ENCODE measurements at places on chromosomes 5 and 9.

DNA sequence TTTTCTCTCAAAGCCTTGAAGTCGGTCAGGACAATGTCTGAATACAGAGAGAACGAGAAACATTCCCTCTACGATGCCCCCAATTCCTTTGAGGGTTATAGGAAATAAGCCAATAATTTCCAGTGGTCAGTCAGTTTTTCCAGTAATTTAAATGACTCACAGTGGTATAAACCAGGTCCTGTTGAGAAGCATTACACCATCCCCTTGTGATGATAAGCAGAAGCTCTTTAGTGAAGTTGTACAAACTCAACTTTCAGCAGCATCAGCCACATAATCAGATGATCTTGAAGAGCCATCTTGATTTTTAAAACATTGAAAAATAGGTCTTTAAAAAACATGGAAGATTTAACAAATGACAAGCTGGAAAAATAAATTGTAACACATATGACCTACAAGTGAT, 173.9 kb upstream of the ZNF462 start:
- no peak overlapping the region for H3K27ac ChIP-seq
- H3K36me3 ChIP-seq: no peaks in the 10 kb centered on the region
- H3K27me3 ChIP-seq: no peaks in the 10 kb centered on the region
- DNase-seq: peak; percentile 18
- no peak overlapping the region for H3K4me3 ChIP-seq

DNA sequence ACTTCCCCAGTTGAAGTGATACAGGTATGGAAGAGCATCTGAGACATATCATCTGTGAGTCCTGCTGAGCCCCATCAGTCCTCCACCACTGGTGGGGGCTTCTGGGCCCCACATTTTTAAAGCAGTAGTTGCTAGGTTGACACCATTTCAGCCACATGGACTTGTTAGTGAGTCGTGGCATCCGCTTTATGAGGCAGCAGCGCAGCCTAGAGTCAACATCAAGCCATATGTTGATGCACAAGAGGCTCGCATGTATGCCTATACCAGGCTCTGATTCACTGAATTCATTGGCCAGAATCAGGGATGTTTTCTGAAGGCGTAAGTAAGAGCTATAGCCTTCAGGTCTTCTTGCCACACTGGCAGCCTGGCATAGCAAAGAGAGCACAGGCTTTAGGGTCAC, 26.8 kb downstream of the ZNF346 start:
- no peaks in the 10 kb centered on the region for H3K4me1 ChIP-seq
- H3K27ac ChIP-seq: no peak overlapping the region
- H3K4me3 ChIP-seq: no peak overlapping the region
- H3K27me3 ChIP-seq: no peaks in the 10 kb centered on the region

GRCh38 chr5:111129938-111130337, 37.8 kb downstream of the WDR36 start:
- H3K27ac ChIP-seq: no peak overlapping the region
- no peaks in the 10 kb centered on the region for H3K27me3 ChIP-seq
- H3K4me1 ChIP-seq: peaks cover 2% of the 10 kb centered on the region
- peak; percentile 33 for DNase-seq
- peaks cover 18% of the 10 kb centered on the region for H3K36me3 ChIP-seq
- H3K4me3 ChIP-seq: no peak overlapping the region

DNA sequence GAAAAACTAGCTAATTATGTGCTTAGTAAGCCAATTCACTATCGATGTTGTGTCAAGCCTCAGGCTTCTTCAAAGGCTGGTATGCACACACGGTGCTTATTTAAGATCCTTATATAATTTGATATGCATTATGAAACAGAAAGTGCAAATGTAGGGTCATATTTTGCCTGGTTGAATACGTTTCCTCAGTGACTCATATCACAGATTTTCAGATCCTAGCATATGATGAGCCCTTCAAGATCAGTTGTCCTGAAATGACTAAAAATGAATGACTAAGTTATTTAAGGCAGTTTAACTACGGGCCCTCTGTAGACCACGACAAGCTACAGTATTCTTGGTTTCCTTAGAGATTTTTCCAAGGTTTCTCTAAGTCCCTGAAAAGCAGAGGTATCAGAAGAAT, 778.3 kb downstream of the PRELID2 start:
- peak; percentile 12 for DNase-seq
- no peak overlapping the region for H3K4me3 ChIP-seq
- no peaks in the 10 kb centered on the region for H3K27me3 ChIP-seq
- no peak overlapping the region for H3K27ac ChIP-seq

GRCh38 chr5:119340597-119341218, 15.1 kb upstream of the TNFAIP8 start:
- no peaks in the 10 kb centered on the region for H3K36me3 ChIP-seq
- no peaks in the 10 kb centered on the region for H3K27me3 ChIP-seq
- H3K4me3 ChIP-seq: no peak overlapping the region
- peaks cover 20% of the 10 kb centered on the region for H3K4me1 ChIP-seq

- H3K27ac ChIP-seq: no peak overlapping the region
- DNase-seq: no peak
- H3K4me3 ChIP-seq: no peak overlapping the region
These were observed 55.1 kb upstream of the XPA start for GRCh38 chr9:97752274-97752673.

GRCh38 chr9:136514022-136514714, 31.3 kb upstream of the SEC16A start:
- no peaks in the 10 kb centered on the region for H3K27me3 ChIP-seq
- H3K27ac ChIP-seq: no peak overlapping the region
- no peak for DNase-seq
- H3K4me3 ChIP-seq: no peak overlapping the region
- H3K36me3 ChIP-seq: no peaks in the 10 kb centered on the region
- H3K4me1 ChIP-seq: no peaks in the 10 kb centered on the region

GRCh38 chr9:15426019-15426418, 3.3 kb downstream of the SNAPC3 start:
- H3K4me1 ChIP-seq: peaks cover 10% of the 10 kb centered on the region
- H3K27ac ChIP-seq: no peak overlapping the region
- DNase-seq: no peak
- no peak overlapping the region for H3K4me3 ChIP-seq
- peaks cover 22% of the 10 kb centered on the region for H3K36me3 ChIP-seq
- H3K27me3 ChIP-seq: no peaks in the 10 kb centered on the region

GRCh38 chr5:132486318-132487094, 4.1 kb downstream of the IRF1 start:
- no peaks in the 10 kb centered on the region for H3K27me3 ChIP-seq
- peaks cover 6% of the 10 kb centered on the region for H3K4me1 ChIP-seq
- peaks cover 27% of the 10 kb centered on the region for H3K36me3 ChIP-seq
- H3K27ac ChIP-seq: no peak overlapping the region
- DNase-seq: no peak
- no peak overlapping the region for H3K4me3 ChIP-seq

DNA sequence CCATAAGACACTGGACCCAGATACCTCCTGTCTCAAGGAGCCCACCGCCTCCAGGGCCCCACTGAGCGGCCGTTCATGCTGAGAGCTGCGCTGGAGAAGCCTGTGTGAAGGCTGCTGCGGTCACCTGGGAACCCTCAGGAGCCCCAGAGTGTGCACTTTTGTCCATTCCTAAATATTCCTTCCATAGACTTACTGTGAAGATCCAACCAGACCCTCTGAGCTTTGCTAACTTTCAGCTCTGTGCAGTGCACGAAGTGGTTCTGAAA, 119.5 kb downstream of the COL23A1 start:
- H3K27ac ChIP-seq: no peak overlapping the region
- H3K4me3 ChIP-seq: no peak overlapping the region
- no peaks in the 10 kb centered on the region for H3K27me3 ChIP-seq
- no peak for DNase-seq
- no peaks in the 10 kb centered on the region for H3K4me1 ChIP-seq
- H3K36me3 ChIP-seq: no peaks in the 10 kb centered on the region

DNA sequence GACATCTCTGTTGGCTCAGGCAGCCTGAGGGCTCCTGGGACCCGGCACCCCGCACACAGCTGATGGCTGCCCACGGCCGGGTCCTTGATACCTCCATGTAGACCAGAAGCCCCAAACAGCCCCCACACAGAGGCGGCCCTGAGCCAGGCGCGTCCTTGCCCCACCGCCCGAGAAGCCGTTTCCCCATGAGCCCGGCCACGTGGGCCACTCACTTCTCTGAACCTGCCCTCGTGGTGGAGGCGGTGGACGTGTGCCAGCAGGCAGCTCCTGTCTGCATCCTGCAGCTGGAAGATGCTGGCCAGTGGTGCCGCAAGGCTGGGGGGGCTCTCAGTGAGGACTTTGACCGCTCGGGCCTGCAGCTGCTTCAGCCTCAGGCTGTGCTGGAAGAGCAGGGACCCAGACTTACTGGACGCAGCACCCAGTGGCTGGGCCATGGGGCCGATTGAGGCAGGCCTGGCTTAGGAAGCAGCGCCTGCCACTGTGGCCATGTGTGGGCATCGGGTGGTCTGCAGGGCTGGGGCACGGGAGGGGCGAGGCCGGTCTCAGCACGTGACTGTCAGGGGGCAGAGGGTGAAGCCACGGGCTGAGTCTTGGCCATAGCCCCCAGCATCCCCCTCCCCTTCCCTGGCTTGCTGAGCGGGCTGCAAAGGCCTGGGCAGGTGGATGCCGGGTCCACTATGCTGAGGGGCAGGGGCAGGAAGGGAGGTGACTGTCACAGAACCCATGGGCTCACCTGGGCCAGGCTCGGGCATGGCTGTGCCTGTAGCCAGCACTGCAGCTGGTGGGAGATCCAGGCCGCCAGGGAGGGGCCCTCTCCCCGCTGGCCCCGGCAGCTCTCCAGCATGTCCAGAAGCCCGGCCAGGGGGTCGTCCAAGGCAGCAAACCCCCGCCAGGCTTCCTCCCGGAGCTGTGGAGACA, 50.0 kb downstream of the EXD3 start:
- DNase-seq: no peak
- peaks cover 2% of the 10 kb centered on the region for H3K27me3 ChIP-seq
- H3K27ac ChIP-seq: no peak overlapping the region

DNA sequence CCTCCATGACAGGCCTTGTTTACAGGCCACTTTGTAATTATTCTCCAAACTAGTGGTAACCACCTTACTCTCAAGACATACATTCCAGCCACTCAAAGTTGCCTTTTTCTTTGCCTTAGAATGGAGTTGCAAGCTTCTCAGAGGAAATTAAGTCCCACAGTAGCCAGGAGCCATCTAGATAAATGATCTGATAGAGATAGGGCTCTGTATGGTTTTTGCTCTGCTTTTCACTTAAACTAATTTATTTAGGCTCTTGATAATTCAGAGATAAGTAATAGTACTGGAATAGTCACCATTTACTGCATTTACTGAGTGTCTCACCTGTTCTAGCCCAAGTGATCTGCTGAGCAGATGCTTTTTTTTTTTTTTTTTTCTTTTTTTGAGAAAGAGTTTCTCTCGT, 7.5 kb downstream of the LARP1 start:
- no peaks in the 10 kb centered on the region for H3K36me3 ChIP-seq
- no peaks in the 10 kb centered on the region for H3K27me3 ChIP-seq
- no peak for DNase-seq
- no peak overlapping the region for H3K27ac ChIP-seq
- H3K4me1 ChIP-seq: peaks cover 12% of the 10 kb centered on the region

DNA sequence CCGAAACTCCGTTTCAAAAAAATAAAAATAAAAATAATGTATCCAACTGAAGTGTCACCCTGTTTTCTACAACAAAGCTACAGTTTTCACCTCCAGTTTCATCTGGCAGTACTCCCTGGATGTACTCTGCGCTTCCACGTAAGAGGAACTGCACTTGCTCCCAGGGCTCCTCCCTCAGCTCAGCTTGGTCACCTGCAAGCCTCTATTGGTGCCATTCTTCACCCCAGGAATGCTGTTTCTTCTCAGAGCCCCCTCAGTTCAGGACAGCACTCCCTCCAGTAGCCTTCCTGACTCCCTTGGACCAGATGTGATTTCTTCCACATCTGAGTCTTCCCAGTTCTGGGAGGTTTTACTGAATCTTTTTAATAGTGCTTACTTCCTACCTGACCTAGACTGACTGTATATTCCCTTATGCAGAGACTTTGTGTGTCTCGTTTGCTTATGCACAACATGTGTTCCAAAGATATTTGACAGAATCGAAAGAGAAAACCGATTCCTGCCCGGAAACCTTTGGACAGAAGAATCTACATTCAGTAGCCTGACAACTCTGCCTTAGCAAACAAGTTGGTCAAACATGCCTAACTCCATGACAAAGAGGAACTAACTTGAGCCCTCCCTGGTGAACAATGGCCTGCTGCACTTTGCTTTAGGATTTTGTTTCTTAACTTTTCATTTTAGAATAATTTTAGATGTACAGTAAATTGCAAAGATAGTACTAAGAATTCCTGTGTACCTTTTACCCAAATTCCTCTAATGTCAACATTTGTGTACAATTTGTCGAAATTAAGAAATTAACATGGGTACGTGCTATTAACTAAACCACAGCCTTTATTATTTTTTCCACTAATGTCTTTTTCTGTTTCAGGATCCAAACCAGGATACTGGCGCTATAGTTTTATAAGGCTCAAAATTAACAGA, 814 bp downstream of the CCDC125 start:
- peak overlapping the region; percentile 65 for H3K4me3 ChIP-seq
- H3K27me3 ChIP-seq: no peaks in the 10 kb centered on the region
- H3K36me3 ChIP-seq: no peaks in the 10 kb centered on the region
- H3K27ac ChIP-seq: no peak overlapping the region
- no peak for DNase-seq
- peaks cover 3% of the 10 kb centered on the region for H3K4me1 ChIP-seq

DNA sequence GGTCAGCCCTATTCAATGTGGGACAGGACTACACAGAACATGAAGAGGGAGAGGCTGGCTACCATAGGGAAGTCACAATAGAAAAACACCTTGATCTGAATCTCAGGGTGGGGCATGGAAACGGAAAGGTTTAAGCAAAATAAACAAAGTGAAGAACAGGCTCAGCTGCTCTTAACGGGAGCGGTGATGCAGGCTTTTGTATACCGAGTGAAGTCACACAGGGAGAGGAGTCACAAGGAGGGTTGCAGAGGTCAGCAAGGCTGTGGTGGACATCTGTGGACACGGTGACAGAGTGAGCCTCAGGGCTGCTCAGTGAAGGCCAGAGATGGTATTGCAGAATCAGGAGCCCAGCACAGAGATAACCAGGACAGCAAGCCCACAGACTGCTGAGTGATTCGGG, 30.6 kb upstream of the SEMA4D start:
- H3K27me3 ChIP-seq: peaks cover 5% of the 10 kb centered on the region
- no peaks in the 10 kb centered on the region for H3K36me3 ChIP-seq

DNA sequence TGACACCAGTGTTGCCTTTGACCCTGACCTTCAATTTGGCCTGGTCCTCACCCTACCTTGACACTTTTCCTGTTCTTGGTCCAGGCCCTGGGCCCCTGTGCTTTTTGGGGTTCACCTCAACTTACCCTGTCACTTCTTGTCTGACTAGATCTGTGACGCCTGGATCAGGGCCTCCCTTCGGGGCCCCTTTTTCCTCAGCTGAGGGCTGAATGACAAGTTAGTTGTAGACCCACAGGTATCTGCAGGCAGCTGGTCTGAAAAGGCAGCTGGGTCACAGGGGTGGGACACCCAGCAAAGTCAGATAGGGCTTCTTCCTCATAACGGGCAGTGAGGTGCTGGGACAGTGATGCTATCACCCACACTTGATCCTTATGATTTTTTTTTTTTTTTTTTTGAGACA, 10.0 kb upstream of the MYORG start:
- H3K36me3 ChIP-seq: no peaks in the 10 kb centered on the region
- H3K27me3 ChIP-seq: peaks cover 7% of the 10 kb centered on the region
- H3K4me3 ChIP-seq: no peak overlapping the region
- H3K4me1 ChIP-seq: no peaks in the 10 kb centered on the region

All from astrocyte (in vitro differentiated cells and primary cell).